CD8-positive, alpha-beta T cell (primary cell): ENCODE measurements at places on chromosomes 4 and X.

DNA sequence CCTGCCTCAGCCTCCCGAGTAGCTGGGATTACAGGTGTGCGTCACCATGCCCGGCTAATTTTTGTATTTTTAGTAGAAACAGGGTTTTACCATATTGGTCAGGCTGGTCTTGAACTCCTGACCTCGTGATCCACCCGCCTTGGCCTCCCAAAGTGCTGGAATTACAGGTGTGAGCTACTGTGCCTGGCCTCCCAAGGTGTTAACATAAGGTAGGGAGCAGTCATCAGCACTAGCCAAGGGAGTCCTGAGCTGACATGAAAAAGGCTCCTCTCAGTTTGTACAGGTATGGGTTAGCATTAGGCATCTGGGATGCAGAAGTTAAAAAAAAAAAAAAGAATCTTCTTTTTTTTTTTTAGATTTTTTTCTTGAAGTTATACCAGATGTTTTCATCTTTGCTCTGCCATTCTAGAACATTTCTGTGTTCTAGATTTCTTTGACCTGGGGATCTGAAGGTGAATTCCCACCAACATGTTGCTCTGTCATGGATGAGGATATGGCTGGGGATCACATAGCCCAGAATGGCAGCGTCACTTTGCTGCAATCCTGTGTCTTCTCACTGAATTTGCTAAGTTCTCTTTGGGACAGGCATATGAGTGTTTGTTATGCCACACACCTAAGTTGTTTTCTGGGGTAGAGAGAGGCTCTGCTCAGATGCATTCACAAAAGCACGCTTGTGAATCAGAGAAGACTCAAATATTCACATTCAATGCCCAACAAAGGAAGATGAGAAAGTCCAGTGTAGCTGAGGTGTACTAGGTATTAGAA lies 24.4 kb upstream of the PLA2G12A start:
- DNase-seq, result no peak

DNA sequence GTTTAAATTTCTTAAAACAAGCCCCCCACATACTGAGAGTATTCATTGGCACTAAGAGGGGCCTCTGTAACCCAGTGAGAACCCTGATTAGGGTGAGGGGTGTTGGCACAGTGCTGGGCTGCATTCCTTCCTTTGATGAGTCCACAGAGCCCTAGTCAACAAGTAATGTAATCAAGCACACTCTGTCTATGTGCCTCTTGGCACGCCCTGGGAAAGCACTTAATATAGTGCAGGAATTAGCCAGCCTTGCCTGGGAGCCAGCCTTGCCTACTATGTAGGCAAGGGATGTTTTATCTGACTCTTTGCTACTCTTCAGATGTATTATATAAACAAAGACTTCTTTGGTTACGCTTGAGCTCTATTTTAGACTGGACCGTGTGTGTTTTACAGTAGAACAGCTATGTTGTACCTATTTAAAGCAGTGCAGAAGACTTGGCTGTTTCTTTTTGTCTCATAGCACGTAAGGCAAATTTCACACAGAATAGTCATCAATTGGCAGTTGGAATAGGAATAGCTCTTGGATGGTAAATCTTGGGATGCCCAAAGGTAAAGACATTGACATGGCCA lies 64.3 kb downstream of the FRAS1 start:
- DNase-seq, result no peak

GRCh38 chr4:73583666-73584065 lies 36.6 kb downstream of the RASSF6 start:
- no peak for DNase-seq

DNA sequence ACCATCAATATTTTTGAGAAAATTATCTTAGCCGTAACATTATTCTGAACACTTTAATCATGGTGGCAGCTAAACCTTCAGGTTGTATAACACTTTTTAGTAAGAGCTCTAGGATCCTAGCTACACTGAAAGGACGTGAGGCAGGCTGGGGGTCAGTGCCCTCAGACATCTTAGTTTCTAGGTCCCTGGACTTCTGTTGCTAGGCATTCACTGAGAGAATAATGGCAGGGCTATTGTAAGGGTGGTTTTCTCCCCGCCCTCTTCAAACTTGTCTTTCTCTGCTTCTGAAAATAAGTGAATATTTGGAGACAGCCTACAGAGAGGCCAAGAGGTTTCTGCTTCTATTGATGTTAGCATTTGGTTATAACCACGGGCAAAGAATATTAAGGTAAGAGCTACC lies 15.4 kb upstream of the MMRN1 start:
- DNase-seq, result no peak

- DNase-seq, result no peak
These were observed 5.2 kb downstream of the PKD2 start for GRCh38 chr4:88012647-88013046.

GRCh38 chr4:128635955-128636560 lies 173.4 kb upstream of the JADE1 start:
- no peak for DNase-seq

- DNase-seq, result no peak
These were observed 14.6 kb downstream of the SMIM31 start for GRCh38 chr4:164768516-164768915.

- no peak for DNase-seq
These were observed 10.3 kb upstream of the DUSP9 start for GRCh38 chrX:153636716-153637115.

DNA sequence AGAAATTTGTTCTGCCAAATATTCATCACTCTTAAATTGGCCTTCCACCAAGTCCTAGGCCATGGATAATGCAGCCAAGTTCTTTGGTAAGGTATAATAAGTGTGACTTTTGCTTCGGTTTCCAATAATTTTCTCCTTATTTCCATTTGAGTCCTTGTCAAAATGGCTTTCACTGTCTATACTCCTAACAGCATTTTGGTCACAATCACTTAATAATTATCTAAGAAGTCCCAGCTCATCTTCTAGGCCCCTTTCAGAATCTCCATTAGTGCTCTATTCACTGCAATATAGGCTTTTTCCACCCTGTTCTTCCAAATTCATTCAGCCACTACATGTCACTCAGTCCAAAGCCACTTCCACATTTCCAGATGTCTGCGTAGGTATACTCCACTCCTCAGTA lies 51.0 kb upstream of the SPIN4 start:
- no peak for DNase-seq

GRCh38 chr4:22874334-22874912 lies 181.7 kb downstream of the GBA3 start:
- DNase-seq, result no peak
